ENCODE measurements at places on chromosomes 2 and 18. TPM values are rescaled to one million over a fixed set of nuclear protein-coding genes. Genes with fewer than 3 reads are reported as not detected.
A peak's percentile ranks its signal among the peaks of the same experiment; 100 is the strongest.

Gene IL1A
- polyA plus RNA-seq: not detected

Gene CCDC68
- 2.6 TPM for polyA plus RNA-seq

Gene ZNF396
- polyA plus RNA-seq: 4.7 TPM

Gene GALNT14
- 90.3 TPM for polyA plus RNA-seq

Gene GCKR
- polyA plus RNA-seq: not detected

DNA sequence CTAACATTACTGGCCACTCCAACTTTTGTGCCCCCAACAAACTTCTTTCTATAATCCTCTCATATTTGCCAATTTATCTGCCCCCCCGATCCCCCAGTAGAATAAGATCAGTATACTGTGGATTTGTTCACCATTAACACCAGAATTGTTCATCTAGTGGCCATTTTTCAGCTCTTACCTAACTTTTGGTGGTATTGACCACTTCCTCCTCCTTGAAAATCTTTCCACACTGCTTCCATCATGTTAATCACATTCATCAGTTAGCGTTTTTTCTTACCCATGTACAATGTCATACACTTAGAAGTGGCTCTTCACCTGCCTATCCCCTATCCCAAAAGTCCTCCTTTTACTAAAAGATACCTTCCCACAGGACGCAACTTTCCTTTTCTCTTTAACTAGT, 6.1 kb downstream of the IMPACT start:
- DNase-seq: no peak

DNA sequence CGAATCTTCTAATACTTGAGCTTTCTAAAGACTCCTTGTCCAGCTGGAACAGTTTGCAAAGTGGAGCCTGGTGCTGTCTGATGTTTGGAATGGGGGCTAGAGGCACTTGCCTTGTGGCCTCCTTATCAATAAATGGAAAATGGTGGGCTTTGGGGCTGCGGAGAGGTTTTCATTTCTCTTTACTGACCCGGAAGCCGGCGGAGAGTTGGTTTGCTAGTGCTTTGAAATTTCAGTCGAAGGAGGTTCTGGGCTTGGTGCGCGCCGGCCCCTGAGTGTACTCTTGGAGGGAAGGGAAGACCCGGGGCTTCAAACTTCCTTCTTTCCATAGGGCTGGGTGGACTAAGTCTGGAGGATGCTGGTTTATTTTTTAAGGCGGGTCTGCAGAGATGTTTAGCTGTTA, 714 bp downstream of the RPIA start:
- DNase-seq: no peak

DNA sequence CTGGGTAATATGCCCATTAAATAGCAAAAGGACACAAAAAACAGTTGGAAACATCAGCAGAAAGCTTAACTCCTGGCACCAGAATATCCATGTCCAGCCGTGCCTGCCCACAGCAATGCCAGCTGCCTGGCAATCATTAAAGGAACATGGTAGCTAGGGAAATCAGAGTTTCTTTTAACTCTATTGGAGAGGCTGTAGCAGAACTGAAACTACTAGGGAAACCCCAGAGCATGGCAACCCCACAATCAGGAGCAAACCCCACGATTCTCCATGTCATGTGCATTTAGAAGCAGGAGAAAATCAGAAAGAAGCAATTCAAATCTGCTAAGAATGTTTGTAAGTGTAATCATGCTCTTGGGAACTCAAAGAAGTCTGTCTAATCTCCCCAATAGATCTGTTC, 409.0 kb upstream of the SMIM21 start:
- DNase-seq: no peak

- DNase-seq: no peak
These were observed 89.6 kb upstream of the CCDC68 start for GRCh38 chr18:55048892-55049291.

DNA sequence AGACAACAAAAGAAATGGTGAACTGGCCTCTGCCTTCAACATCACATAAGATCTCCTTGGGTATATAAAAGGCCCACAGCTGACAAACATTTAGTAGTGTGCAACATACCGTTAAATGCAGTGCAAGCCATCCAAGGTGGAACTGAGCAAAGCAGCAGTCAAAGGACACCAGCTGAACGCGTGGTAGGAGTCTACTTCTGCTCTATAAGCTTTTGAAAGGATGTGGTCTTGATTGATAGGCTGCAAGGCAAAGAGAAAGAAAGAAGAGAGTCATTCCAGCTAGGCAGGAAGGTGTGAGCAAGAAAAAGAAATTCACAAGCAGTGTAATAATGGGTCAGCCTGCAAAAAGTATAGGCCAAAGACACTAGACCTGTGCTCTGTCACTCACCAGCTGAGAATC, 356.3 kb downstream of the SATB2 start:
- DNase-seq: no peak

DNA sequence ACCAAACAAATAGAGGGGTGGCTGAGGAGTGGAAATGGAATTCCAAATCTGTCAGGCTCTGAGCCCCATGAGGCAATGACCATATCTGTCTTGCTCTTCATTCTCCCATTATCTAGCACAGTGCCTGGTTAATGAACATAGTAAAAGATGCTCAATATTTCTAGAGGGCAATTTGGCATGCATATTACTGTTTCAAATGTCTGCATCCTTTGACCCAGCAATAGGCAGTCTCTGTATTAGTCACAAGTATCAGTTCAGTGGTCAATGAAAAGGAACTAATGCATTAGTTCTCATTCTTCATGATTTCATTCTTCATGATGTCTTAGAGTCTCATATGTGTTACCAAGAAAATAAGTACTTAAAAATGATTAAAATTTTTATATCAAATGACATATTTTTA, 28.4 kb upstream of the MALL start:
- DNase-seq: no peak

DNA sequence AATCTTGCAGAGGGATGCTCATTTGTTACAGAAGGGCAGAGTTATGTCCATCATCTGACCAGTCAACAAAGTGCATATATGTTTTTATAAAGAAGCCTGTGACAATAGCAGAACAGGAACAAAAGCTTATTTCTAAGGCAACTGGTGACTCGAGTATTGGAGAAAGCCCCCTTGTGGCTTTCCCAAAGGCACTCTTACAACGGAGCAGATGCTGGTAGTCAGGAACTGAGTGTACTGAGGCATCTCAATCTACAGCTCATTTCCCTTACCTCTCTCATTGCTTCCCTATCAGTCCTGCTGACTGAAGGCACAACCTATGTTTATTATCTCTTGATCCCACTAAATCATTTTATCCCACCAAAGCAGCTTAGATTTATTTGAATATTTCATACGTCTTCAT, 557.1 kb upstream of the CHAC2 start:
- no peak for DNase-seq

- no peak for DNase-seq
These were observed 103.3 kb downstream of the EXOC6B start for GRCh38 chr2:72722492-72723070.

DNA sequence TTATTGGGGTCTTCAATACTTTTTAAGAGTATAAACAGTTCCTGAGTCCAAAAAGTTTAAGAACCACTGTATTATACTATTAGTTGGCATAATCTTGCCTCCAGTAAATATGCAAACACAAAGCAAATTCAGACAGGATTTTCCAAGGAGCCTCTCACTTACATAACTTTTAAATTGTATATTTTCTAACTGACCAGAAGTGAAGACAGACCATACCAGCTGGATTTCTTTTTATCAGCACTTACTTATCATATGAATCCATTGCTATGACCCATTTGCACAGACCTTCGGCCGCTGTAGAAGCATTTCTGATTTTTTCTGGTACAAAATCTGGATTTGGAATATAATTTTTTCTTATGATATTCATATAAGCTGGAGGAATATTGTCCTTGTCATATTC, 200.1 kb downstream of the SLC39A10 start:
- DNase-seq: no peak

- DNase-seq: no peak
These were observed 509.2 kb downstream of the TDRD15 start for GRCh38 chr2:21633015-21633414.

GRCh38 chr18:77082316-77082955, 50.1 kb downstream of the MBP start:
- DNase-seq: no peak

DNA sequence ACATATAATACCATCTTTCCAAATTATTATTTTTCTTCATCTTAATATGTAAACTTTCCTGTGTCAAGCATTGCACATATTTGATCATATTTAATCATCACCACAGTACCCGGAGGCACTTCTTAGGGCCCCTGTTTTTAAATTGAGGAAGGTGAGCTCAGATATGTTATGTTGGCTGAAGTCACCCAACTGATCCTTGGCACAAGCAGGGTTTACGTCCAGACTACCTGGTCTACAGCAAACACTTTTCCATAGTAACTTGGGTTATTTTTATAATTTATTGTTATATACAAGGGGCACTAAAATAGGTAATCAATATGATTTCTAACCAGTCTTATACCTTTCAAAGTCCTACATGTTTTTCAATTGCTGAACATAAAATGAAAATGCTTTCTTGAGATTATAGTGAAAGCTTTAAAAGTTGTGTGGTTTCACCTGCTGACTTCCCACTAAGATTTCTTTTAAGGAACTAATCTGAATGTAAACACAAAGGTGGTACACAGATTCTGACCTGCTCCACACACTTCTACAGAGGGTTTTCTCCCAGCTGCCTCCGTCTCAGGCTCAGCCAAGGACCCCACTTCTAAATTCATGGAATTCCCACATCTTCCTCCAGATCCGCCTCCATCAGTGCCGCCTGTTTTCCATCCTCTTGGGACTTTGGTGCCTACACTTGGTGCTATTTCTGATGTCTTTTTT, 52.2 kb downstream of the SH3YL1 start:
- DNase-seq: no peak

DNA sequence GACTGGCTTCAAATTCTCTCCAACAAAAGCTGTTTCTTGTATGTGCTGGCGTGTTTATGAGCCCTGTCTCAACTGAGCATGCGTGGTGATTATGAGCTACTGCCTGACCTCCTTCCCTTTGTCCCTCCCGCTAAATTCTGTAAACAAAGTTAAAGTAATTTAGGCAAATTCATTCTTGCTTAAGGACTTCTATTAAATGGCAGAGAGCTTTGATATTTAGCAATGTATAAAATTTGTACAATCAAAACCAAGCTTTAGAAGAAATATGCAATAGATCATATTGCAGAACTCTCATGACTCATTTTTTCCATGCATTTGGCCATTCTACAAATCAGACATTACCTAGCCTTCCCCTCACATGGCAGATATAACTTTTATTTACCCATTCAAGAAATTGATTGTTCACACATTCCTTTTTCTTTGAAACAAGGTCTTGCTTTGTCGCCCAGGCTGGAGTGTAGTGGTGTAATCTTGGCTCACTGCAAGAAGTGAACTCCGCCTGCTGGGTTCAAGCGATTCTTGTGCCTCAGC, 18.2 kb downstream of the IGFBP2 start:
- no peak for DNase-seq

DNA sequence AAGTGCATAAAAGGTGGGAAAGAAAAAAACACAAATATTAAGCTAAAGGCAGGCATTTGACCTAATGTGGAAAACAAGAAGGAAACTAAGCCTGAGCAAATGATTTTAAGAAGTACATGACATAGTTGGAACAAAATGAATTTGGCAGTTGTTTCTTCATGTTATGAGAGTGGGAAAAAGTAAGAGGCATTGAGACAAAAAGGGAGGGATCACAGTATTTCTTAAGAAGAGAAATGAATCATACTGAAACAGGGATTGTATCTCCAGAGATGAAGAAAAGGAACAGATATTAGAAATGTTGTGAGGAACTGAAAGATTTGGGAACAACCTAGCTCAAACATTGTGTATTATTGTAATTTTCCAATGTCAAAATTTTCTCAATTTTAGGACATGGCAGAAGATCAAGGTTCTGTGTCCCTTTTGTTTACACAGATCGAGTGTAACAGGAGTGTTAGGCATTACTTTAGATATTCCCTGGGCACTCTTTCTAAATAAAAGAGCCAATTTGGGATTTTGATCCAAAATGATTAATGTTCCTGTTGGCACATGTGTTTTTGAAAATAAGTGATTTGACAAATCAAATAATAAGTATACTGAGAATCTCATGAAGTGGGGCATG, 98.6 kb downstream of the CALCRL start:
- DNase-seq: no peak

DNA sequence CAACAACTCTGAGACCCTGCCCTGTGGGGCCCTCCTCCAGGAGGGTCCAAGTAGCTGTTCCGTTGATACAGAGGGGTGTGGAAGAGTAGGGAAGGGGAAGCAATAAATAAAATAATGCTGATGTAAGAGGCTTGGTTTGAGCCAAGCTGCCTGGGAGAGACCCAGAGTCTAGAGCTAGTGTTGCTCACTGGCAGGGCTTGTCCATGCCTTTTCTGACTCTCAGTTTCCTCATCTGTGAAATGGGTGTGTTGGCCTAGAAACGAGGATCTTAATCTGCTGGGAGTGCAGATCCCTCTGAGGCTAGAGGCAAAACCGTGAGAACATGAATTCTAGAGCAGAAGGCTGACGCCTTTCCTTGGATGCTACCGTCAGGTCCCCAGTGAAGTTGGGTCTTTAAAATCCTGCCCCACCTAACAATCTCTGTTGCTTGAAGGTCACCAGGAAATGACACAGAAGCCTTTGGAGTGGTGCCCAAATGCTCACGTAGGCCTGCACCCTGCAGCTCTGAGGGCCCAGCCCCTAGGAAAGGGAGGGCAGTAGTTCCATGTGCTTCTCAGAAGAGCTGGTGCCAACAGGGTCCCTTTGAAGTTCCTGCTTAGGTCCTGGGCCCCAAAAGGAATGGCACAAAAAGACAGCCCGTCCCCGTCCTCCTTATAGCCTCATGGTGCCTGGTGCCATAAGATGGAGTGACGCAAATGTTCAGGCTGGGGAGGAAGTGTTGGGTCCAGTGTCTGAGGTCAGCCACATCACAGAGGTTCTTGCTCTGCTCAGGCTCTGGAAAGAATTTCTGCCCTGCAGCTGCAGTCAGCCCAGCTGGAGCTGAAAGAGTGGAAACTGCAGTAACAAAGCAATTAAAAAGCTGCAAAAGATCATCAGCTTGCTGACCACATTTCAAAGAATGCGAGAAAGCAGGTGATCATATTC, 73.2 kb upstream of the SMAD2 start:
- DNase-seq: peak; percentile 64

GRCh38 chr2:172097557-172098131, 5.1 kb downstream of the DLX2 start:
- DNase-seq: no peak

DNA sequence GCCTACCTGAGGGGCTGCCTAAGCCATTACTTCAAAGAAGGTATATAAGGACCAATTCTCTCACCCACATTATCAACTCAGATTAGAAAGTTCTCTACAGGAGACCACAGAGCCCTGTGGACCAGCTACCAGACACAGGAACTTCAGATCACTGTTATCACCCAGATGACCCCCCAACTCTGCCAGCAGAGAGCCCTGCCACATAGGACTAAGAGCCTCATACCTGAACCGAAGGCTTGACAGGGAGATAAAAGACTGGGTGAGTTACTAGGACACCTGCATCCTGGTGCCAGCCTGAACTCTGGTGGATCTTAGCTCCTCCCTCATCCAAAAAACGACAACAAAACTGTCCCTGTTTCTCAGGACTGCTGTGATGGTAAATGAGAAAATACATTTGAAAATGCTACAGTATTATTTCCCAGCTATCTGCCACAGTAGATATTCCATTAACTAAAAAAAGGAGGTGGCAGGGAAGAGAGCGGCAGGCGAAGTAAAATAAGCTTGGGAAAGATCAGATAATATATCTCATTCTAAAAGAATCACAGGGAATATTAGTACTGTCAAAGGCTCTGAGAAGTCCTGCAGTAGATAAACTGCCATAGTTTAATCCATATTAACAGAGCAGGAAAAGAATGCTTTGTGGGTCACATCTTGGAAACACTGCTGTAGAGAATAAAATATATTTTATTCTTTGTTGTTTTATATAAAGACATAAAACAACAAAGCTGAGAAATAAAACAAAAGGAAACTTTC, 79.7 kb downstream of the STK39 start:
- DNase-seq: no peak
